ENCODE measurements at places on chromosomes 5 and 9.

DNA sequence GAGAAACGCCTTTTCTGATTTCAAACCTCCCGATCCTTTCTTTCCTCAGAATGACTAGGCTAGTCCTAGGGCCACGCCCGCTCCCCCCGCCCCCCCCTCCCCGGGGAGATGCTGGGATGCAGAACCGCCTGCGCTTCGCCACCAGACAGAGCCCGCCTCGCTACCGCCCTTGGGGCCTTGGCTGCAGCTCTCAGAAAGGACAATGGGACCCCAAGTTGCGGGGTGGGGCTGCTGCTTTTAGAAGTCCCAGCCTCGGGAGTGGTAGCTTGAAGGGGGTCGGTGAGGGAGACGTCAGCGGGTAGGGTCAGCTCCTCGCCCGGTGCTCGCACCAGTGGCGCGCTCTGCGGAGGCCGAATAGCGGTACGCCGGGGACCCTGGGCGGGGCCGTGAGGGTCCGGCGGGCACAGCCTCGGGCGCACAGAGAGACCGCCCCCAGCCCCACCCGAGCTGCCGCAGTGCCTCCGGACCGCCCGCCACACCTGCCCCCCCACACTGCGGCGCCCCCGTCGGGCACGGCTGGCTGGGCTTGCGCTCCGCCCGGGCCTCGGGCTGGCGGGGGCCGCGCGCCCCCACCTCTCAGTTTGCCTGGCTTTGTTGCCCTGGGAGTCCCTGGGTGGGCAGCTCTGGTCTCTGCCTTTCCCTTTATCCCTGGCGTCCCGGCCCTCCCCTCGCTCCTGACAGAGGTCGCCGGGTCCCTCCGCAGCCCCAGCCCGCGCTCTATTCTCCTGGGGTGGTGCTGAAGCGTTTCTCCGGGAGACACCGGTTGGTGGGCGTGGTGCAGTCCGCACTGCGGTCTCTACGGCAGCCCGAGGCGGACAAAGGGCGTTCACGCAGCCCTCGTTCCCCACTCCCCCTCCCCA is 1.2 kb downstream of the MAP1B start:
- DNase-seq = peak; percentile 13

- DNase-seq = no peak
Measured at GRCh38 chr5:4207486-4207885, 611.9 kb downstream of the IRX1 start.

GRCh38 chr9:110828264-110828663 is 159.7 kb downstream of the MUSK start:
- DNase-seq = no peak

- no peak for DNase-seq
Measured at GRCh38 chr5:83340511-83340918, 131.0 kb upstream of the VCAN start.

- DNase-seq = no peak
Measured at GRCh38 chr5:178671602-178672144, 44.8 kb upstream of the CLK4 start.

GRCh38 chr5:157479166-157479565 is 19.2 kb downstream of the NIPAL4 start:
- no peak for DNase-seq

DNA sequence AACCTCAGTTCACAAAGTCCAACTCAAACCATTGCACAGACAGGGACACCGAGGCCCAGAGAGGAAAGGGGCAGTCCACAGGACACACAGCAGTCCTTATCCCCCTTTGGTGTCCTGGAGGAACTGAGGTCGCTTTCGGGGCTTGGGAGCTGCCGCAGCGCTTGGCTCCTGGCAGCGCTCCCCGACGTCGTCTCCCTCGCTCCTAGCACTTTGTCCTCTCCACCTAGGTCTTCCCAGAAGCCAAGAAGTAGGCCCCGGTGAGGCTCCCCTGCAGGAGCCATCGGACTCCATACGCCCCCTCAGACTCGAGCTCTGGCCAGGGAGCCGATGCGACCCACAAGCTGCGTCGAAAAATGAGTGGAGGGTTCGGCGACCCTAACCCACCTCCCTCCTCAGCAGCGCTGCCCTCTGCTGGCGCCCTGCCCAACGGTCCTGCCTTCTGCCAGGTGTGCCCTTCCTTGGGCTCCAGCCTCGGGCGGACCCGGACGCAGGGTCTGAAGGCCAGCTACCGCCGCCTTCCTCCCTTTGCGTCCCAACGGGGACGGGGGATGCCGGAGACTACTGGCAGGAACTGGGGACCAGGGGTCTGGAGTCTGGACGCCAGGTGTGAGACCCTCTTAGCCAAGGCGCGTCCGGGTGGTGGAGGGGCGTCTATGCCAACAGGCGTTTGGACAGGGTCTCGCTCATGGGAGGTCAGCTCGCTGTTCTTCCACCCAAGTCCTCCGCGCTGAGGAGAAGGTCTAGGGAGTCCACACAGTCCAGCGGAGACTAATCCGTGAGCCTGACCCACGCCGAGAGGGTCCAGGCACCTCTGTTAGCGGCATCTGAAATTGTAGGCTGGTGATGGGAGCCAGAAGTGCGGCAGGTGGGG is 2.1 kb upstream of the PRDM12 start:
- no peak for DNase-seq

- no peak for DNase-seq
Measured at GRCh38 chr5:1975406-1975715, 92.6 kb upstream of the IRX4 start.

- DNase-seq = no peak
Measured at GRCh38 chr9:133945977-133946753, 46.0 kb downstream of the VAV2 start.

DNA sequence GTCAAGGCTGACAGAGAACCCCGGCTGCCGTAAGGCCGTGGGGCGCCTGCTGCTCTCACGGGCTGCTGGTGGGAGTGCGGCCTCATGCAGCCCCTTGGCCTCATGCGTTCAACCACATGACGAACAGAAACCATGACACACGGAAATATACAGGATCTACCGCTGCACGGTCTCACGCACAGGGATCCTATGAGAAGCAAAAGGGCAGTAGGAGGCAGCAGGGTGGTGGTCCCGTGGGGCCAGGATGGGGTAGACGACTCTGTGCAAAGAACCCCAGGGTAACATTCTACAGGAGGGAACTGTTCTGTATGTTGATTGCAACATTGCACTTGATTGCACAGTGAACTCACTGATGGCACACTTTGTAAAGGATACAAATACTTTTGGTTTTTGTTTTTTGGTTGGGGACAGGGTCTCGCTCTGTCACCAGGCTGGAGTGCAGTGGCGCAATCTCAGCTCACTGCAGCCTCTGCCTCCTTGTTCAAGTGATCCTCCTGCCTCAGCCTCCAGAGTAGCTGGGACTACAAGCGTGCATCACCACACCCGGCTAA is 51.6 kb downstream of the NACC2 start:
- DNase-seq = no peak

DNA sequence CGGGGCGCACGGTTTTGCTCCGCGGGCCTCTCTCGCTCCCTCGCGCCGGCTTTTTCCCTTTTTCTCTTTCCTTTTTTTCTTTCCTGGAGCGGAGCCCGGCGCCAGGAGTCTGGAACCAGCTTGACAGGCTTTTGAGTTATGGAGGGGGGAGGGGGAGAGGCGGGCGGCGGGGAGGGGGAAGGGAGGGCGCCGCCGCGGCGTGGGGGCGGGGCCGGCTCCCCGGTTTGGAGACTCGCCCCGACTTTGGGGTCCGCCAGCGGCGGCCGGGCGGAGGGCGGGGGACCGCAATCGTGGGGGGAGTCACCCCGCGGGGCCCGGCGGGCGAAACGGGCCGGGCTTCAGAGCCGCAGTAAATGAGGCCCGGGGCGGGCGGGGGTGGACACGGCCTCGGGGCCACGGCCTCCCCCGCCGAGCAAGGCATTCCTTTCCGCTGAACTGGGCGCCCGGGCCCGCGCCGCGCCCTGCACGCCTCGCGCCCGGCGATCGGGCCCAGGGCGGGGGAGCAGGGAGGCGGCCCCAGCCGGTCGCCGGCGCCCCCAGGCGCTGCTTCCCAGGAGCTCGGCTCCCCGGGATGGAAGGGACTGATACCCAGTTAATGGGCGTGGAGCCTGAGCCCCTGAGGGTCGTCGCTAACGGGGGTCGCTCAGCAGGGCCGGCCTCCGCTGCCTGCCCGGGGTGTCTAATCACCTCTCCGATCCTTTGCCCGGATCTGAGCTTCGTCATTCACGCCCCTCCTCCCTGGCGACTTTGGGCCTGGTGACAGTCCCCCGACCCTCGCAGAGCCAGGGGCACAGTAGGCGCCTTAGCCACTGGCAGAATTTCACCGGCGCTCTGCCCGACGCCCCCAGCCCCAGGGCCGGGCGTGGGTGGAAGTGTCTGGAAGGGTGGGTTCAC is 138.1 kb downstream of the C9orf50 start:
- DNase-seq = no peak

GRCh38 chr5:133947431-133947841 is 21.0 kb downstream of the C5orf15 start:
- DNase-seq = no peak

- no peak for DNase-seq
Measured at GRCh38 chr5:104016646-104017045, 454.1 kb upstream of the NUDT12 start.

DNA sequence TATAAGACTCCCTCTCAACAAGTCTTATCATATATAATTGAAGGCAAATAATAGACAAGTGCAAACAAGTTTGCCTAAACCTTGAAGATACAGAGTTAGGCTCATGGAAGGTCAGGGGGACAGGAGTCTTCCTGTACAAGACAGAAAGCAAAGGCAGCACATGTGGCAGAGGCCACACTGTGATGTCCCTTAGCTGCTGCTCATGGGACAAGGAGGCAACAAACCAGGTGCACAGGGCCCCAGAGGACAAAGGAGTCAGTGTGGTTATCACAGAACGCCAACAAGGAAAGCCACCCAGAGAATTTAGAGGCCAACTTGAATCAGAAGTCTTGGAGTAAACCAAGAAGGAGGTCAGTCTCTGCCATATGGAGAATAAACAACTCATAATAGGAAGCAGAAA is 444.8 kb downstream of the SPOCK1 start:
- DNase-seq = no peak

All from SHP77 treated with DMSO at 0.1 percent for 48 hours (cell line).